Stimulated activated CD8-positive, alpha-beta memory T cell treated with anti-CD3 and anti-CD28 coated beads, Interleukin-15, amount 100 ng/mL, for 1 hour (primary cell): ENCODE measurements at places on chromosomes 11 and 22.

GRCh38 chr11:118088531-118088930, 1.8 kb upstream of the SMIM35 start:
- DNase-seq: no peak

DNA sequence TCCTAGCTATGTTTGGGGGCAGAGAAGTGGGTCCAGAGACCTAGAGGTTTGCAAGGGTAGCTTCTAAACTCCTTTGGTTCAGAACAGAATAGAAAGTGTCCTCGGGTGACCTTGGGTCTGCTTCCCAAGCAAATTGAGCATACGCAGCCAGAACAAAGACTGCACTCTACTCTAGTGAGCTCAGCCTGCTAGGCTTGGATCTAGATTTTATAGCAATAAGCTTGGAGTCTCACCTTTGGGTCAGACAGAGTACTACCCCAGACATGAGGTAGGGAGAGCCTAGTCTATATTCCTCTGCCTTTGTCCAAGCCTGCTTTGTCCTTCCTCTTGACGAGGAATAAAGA, 52.6 kb upstream of the ELF5 start:
- DNase-seq: no peak

DNA sequence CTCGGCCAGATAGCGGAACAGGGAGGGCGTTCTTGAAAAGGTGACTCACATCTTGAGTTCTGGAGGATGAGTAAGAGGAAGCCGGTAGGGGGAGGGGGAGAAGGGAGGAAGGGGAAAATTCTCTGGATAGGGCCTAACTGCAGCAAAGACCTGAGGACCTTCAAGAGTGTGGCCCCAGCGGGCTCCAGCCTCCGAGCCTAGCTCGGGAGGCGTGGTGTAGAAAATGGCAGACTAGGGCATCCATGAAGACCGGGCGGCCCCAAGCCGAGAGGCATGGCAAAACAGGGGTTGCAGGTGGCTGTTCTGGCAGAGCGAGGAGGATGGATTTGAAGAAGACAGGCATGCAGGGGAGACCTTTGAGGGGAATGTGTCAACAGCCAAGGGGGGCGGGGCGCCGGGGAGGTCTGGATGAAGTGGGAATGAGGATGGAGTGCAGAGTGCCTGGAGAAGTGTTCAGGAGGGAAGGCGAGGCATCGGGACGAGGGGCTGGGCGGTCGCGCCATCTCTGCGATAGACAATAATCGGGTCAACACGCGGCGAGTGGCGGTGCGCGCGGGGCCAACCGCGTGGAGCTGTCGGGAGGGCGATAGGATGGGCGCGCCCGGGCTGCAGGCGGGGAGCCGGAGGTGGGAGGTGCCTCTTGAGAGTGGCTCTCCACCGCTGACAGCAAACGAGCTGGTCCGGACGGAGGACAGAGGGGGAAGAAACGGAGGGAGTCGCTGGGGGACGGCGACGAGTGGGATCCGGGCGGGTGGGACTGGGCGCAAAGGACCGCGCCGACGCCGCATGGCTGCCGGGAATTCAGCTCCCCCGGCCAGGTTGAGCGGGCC, 40.0 kb upstream of the CREB3L1 start:
- DNase-seq: no peak

DNA sequence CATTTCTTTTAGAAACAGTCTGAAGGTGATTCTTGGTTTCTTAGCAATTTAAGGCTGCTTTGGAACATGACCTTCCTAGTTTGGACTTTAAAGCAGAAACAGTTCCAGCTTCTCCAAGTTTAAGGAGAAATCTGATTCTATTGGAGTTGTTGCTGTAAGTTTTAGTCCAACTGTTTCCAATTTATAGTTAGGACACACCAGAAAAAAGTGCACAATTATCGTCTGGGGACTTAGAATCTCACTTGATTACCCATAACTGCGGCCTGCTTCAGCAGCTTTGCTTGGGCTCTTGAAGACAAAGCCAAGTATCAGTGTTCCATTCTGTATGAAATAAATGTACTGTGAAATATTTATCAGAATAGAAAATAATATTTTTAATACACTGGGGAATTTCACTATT, 246.6 kb downstream of the TMEM135 start:
- no peak for DNase-seq

- DNase-seq: no peak
Observed at GRCh38 chr11:76768088-76768908, 14.9 kb upstream of the TSKU start.

DNA sequence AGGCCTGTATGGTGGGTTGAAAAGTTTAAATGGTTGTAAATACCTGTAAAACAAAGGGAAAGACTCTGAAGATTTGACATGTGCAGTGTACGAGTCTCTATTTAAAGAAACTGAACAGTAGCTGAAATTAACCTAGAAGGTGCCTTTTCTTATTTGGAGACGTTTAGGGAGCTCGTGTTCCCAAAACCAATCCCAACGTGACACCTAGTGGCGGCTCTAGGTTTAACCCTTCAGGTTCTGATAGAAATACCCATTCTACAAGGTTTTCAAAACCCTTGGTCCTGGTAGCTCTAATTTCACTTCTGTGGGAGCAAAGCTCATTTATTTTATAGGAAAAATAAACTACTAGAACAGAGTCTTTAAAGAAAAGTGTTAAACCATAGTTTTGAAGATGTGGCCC, 258.3 kb downstream of the LRRC4C start:
- DNase-seq: no peak
